ENCODE measurements at places on chromosomes 5 and 9. TPM values are rescaled to one million over a fixed set of nuclear protein-coding genes. Genes with fewer than 3 reads are reported as not detected.

Gene PIP5KL1
- 2.1 TPM for total RNA-seq

Gene PRLR
- total RNA-seq, result 1.4 TPM

- peaks cover 3% of the 10 kb centered on the region for H3K27me3 ChIP-seq
- H3K36me3 ChIP-seq, result peaks cover 13% of the 10 kb centered on the region
- no peak overlapping the region for H3K4me3 ChIP-seq
Measured at GRCh38 chr5:32690153-32690552, 21.0 kb upstream of the NPR3 start.

GRCh38 chr9:92723299-92723625 lies 41.4 kb downstream of the BICD2 start:
- H3K27me3 ChIP-seq, result peaks cover 2% of the 10 kb centered on the region
- H3K36me3 ChIP-seq, result peaks cover 15% of the 10 kb centered on the region
- peaks cover 20% of the 10 kb centered on the region for H3K4me1 ChIP-seq
- peak; percentile 50 for DNase-seq

- no peak for DNase-seq
- H3K36me3 ChIP-seq, result peaks cover 8% of the 10 kb centered on the region
- H3K27me3 ChIP-seq, result no peaks in the 10 kb centered on the region
- H3K4me3 ChIP-seq, result no peak overlapping the region
Measured at GRCh38 chr5:1510151-1510561, 13.6 kb downstream of the LPCAT1 start.

Gene C5orf58
- total RNA-seq, result not detected

Gene GPX3
- 1.9 TPM for total RNA-seq

DNA sequence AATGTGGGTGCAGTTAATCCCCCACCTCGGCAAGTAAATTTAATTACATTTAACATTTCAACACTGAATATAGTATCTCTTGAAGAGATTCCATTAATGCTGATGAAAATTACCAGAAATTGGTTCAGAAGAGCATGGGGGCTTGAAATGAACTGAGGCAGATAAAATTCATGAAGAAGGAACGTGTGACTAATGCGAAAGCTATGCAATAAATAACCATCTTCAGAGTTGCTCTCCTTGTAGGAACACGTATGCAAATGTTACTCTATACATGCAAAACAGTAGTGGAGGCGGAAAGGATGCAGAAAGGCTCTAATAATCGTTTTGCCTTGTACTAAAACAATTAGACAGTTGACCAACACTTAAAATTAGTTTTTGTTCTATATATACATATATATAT lies 320.2 kb downstream of the CTNND2 start:
- no peaks in the 10 kb centered on the region for H3K27me3 ChIP-seq
- H3K36me3 ChIP-seq, result no peaks in the 10 kb centered on the region
- no peaks in the 10 kb centered on the region for H3K4me1 ChIP-seq
- no peak overlapping the region for H3K27ac ChIP-seq
- H3K4me3 ChIP-seq, result no peak overlapping the region
- DNase-seq, result no peak

DNA sequence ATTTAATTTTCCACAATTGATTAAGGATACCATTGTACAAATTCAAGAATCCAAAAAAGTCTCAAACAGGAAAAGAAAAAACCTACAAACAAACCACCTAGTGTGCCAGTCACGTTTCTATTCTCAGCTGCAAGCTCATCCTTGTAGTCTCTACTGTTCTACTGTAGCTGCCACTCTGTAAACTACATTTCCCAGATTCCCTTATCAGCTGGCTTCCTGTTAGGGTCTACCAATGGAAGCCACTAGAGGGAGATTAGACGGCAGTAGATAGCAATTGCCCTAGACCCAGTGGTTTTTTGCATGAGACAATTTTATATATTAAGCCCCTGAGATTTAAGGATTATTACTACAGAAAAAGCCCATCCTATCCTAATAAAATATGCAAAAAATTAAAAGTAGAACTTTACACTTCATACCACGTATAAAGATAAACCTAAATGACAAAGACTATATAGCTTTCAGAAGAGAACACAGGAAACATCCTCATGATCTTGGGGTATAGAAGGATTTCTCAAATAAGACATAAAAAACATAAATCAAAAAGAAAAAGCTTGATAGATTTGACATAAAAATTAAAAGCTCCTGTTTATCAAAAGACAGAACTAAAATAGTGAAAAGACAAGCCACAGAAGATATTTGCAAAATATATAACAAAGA lies 37.4 kb downstream of the P4HA2 start:
- H3K27me3 ChIP-seq, result no peaks in the 10 kb centered on the region
- peaks cover 29% of the 10 kb centered on the region for H3K36me3 ChIP-seq
- no peak overlapping the region for H3K4me3 ChIP-seq
- DNase-seq, result peak; percentile 82

Gene ZNF883
- total RNA-seq, result 4.3 TPM

GRCh38 chr9:36137392-36138004 lies 965 bp downstream of the GLIPR2 start:
- peaks cover 6% of the 10 kb centered on the region for H3K27me3 ChIP-seq
- peaks cover 29% of the 10 kb centered on the region for H3K4me1 ChIP-seq
- peak; percentile 13 for DNase-seq
- peak overlapping the region; percentile 58 for H3K27ac ChIP-seq

Gene ZNF366
- not detected for total RNA-seq

DNA sequence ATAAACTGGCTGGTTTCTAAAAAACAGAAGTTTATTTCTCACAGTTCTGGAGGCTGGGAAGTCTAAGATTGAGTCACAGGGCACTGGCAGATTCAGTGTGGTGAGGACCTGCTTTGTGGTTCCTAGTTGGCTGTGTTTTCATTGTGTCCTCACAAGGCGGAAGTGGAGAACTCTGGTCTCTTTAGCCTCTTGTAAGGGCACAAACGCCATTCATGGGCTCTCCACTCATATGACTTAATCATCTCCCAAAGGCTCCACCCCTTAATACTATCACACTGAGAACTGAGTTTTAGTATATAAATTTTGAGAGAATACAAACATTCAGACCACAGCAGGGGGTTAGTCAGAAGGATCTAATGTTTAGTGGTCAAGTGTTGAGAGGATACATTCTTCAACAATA lies 208.2 kb downstream of the SEC61B start:
- H3K27ac ChIP-seq, result peak overlapping the region; percentile 61
- H3K4me3 ChIP-seq, result no peak overlapping the region
- no peaks in the 10 kb centered on the region for H3K36me3 ChIP-seq
- DNase-seq, result peak; percentile 70
- peaks cover 57% of the 10 kb centered on the region for H3K4me1 ChIP-seq

GRCh38 chr5:98106116-98107031 lies 667.1 kb upstream of the RGMB start:
- peak overlapping the region; percentile 46 for H3K4me3 ChIP-seq
- peaks cover 1% of the 10 kb centered on the region for H3K27me3 ChIP-seq
- H3K4me1 ChIP-seq, result peaks cover 86% of the 10 kb centered on the region
- DNase-seq, result no peak
- peaks cover 31% of the 10 kb centered on the region for H3K36me3 ChIP-seq

GRCh38 chr9:124297915-124298645 lies 40.3 kb downstream of the NEK6 start:
- H3K4me3 ChIP-seq, result no peak overlapping the region
- peak overlapping the region; percentile 84 for H3K27ac ChIP-seq
- peaks cover 10% of the 10 kb centered on the region for H3K27me3 ChIP-seq
- no peak for DNase-seq

DNA sequence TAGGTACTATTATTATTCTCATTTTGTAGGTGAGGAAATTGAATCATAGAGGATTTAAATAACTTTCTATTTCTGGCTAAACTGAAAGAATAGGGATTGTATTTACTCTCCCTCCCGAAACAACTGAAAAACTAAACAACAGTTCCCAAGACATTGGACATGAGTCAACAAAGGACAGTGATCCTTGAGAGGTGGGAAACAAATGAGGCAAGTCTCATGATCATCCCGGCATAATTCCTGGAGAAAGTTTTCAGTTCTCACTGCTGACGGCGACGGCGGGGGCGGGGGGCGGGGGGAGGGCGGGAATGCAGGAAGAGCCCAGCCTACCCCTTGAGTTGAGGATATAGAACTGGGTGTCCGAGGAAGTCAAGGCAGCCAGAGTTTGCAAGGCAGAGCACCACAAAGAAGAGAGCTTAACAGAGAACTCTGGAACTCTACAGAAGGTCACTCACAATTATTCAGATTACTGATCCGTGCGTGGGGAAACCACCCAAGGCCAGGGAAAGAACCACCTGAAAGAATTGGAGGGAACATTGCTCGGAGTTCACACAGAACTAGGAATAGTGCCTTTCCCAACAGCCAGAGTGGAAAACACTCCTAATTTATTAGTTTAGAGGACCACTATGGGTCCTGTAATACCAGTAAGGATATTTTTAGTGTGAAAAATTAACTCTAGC lies 27.4 kb upstream of the WHRN start:
- no peak for DNase-seq
- no peak overlapping the region for H3K27ac ChIP-seq
- no peaks in the 10 kb centered on the region for H3K27me3 ChIP-seq
- H3K36me3 ChIP-seq, result no peaks in the 10 kb centered on the region
- H3K4me3 ChIP-seq, result no peak overlapping the region

- H3K4me3 ChIP-seq, result peak overlapping the region; percentile 51
- H3K27me3 ChIP-seq, result peaks cover 10% of the 10 kb centered on the region
- no peaks in the 10 kb centered on the region for H3K36me3 ChIP-seq
- no peak overlapping the region for H3K27ac ChIP-seq
Measured at GRCh38 chr9:91809581-91810285, 140.3 kb downstream of the ROR2 start.

GRCh38 chr9:101467690-101468089 lies 32.1 kb upstream of the ALDOB start:
- H3K27ac ChIP-seq, result no peak overlapping the region
- peaks cover 12% of the 10 kb centered on the region for H3K36me3 ChIP-seq
- DNase-seq, result no peak
- H3K4me1 ChIP-seq, result peaks cover 42% of the 10 kb centered on the region
- H3K27me3 ChIP-seq, result no peaks in the 10 kb centered on the region
- H3K4me3 ChIP-seq, result no peak overlapping the region

Gene UBE2R2
- total RNA-seq, result 45.0 TPM

Gene TMEM171
- 1.3 TPM for total RNA-seq

DNA sequence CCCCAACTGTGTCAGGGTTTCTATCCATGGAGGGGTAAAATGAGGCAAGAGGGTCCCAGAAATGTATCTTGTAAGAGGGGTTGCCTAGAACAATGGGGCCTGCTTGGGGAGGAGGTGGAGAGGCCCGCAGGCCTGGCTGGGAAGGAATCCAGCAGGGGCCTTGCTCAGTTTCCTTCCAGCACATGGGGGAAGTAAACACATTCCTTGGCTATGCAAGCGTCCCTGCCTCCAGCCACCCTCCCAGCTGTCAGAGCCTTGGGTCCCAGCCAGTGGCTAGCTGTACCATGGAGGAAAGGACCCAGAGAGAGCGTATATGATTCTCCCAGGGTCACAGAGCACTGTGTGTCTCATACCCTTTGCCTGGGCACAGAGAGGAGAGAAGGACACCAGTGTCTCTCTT lies 71.1 kb upstream of the IL17B start:
- peak overlapping the region; percentile 54 for H3K27ac ChIP-seq
- H3K36me3 ChIP-seq, result peaks cover 3% of the 10 kb centered on the region
- H3K4me3 ChIP-seq, result no peak overlapping the region
- peaks cover 89% of the 10 kb centered on the region for H3K4me1 ChIP-seq
- H3K27me3 ChIP-seq, result peaks cover 2% of the 10 kb centered on the region

- no peak overlapping the region for H3K27ac ChIP-seq
- H3K4me3 ChIP-seq, result no peak overlapping the region
- H3K27me3 ChIP-seq, result no peaks in the 10 kb centered on the region
- H3K4me1 ChIP-seq, result peaks cover 7% of the 10 kb centered on the region
- H3K36me3 ChIP-seq, result no peaks in the 10 kb centered on the region
- no peak for DNase-seq
Measured at GRCh38 chr9:7115606-7116005, 357.8 kb downstream of the KDM4C start.

Gene TTLL11
- 8.6 TPM for total RNA-seq

GRCh38 chr5:131239686-131240085 lies 24.2 kb upstream of the CDC42SE2 start:
- H3K4me1 ChIP-seq, result peaks cover 21% of the 10 kb centered on the region
- no peak overlapping the region for H3K4me3 ChIP-seq
- no peak overlapping the region for H3K27ac ChIP-seq
- H3K27me3 ChIP-seq, result no peaks in the 10 kb centered on the region
- H3K36me3 ChIP-seq, result no peaks in the 10 kb centered on the region
- DNase-seq, result no peak

GRCh38 chr5:176181271-176181855 lies 56.9 kb upstream of the SIMC1 start:
- no peak overlapping the region for H3K4me3 ChIP-seq
- no peak overlapping the region for H3K27ac ChIP-seq
- no peaks in the 10 kb centered on the region for H3K36me3 ChIP-seq
- no peak for DNase-seq

DNA sequence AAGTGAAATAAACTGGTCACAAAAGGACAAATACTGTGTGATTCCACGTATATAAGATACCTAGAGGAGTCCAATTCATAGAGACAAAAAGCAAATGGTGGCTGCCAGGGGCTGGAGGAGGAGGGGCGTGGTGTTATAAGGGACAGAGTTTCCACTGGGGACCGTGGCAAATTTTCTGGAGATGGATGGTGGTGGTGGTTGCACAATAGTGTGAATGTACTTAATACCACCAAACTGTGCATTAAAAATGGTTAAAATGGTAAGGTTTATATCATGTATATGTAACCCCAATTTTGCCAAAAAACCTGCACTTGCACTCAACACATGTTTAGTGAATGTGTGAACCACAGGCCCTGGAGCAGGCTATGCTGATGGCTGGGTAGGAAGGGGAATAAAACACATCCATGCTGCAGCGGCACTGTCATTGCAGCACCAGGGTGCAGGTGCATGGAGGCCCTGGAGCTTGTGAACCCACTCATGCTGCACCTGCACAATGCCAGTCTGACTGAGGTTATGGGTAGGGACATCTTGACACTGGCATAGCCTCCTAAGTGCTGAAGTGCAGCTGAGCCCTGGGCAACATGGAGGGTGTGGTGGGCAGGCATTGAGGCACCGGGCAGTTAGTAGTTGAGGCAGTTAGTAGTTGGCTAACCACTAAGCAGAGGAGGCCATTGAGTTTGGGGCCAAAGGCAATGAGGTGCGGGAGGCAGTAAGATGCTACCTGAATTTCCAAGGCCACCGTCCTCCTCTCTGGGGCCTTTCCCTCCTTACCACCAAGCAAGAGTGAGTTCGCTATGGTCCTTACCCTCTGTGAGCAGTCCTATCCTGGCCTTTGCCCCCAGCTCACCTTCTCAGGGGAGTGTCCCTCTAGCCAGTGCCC lies 3.5 kb upstream of the PHF2 start:
- peaks cover 2% of the 10 kb centered on the region for H3K27me3 ChIP-seq
- H3K4me3 ChIP-seq, result no peak overlapping the region
- no peak overlapping the region for H3K27ac ChIP-seq
- H3K4me1 ChIP-seq, result peaks cover 11% of the 10 kb centered on the region

DNA sequence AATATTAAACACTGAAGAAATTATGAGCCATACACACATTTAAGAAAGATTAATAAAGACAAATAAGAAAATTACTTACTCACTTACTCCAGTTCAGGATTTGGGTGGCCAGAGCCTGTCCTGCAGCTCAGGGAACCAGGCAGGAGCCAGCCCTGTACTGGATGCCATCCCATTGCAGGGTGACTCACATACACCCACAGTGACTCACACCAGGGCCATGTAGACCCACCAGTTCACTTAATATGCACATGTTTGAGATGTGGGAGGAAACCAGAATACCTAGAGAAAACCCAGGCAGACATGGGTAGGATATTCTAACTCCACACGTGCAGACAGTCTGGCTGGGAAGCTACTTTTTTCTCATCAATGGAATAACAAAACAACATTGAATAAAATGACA lies 49.6 kb upstream of the ADRB2 start:
- peak overlapping the region; percentile 55 for H3K27ac ChIP-seq
- no peaks in the 10 kb centered on the region for H3K27me3 ChIP-seq

Gene RGS7BP
- total RNA-seq, result not detected

Gene SLCO6A1
- not detected for total RNA-seq

Measured in HFFc6 (cell line).